ENCODE measurements at places on chromosomes 1 and 21. TPM values are rescaled to one million over a fixed set of nuclear protein-coding genes. Genes with fewer than 3 reads are reported as not detected.
A peak's percentile ranks its signal among the peaks of the same experiment; 100 is the strongest.

USP48 gene
- total RNA-seq: 62.9 TPM

CDC42SE1 gene
- 87.3 TPM for total RNA-seq

HDAC1 gene
- total RNA-seq: 166 TPM

OR2L2 gene
- total RNA-seq: 0.06 TPM

RNU1-2 gene
- total RNA-seq: 1,358 TPM

CFAP141 gene
- not detected for total RNA-seq

CNR2 gene
- 0.03 TPM for total RNA-seq

ELF3 gene
- 517 TPM for total RNA-seq

RXRG gene
- 1.0 TPM for total RNA-seq

S100A7 gene
- total RNA-seq: not detected

PIK3CD gene
- 17.6 TPM for total RNA-seq

C1orf141 gene
- total RNA-seq: not detected

SMPDL3B gene
- 7.0 TPM for total RNA-seq

MCOLN2 gene
- 1.8 TPM for total RNA-seq

OR2T2 gene
- total RNA-seq: not detected

TRIM46 gene
- 0.83 TPM for total RNA-seq

DNA sequence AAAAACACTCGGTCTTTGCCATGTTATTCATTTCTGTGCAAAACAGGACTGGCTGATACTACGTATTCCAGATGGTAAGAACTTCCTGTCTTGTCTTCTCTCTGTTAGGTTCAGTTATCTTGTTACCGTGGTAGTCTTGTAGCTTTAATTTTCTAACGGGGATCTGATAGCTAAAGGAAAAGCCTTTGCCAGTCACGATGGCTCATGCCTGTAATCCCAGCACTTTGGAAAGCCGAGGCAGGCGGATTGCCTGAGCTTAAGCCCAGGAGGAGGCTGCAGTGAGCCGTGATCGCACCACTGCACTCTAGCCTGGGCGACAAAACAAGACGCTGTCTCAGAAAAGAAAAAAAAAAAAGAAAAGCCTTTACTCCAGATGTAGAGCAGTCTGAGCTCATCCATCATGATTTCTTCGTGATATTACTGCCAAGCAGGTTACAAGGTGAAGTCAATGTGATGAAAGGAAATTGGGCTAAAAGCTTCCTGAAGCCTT lies 11.1 kb upstream of the MSTO1 start:
- no peak for DNase-seq

GRCh38 chr1:211677659-211678058 lies 2.2 kb upstream of the NEK2 start:
- DNase-seq: no peak

- no peak for DNase-seq
Observed at GRCh38 chr1:45617618-45618017, 6.2 kb downstream of the CCDC17 start.

DNA sequence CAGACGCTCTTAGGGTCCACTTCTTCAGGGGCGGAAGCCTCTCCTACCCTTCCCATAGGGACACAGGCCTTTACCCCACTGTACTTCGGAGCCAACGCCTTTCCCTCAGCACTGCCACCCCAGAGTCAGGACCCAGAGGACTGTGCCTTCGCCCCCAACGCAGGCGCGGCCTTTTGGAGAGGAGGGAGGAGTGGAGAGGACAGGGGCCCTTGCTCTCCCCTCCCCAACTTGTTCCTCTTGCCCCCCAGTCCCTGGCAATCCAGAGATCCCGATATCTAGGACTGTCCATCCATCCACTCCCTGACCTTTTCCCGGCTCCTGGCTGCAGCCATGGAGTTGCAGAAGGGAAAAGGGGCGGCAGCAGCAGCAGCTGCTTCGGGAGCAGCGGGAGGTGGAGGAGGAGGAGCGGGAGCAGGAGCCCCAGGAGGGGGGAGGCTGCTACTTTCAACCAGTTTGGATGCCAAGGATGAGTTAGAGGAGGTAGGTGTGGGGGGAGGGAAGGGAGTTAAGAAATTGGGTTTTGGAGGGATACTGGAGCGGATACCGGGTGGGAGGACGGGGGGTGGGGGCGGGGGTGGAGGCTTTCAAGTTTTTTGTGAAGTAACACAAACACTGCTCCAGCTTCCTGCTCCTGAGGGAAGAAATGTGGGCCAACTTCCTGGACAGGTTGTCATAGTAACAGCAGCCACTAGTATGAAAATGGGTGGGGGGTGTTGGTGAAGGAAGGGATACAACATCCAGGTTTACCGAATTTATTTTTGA lies 636 bp downstream of the INTS3 start:
- no peak for DNase-seq

- no peak for DNase-seq
Observed at GRCh38 chr21:45900034-45900868, 81.3 kb upstream of the COL6A1 start.

DNA sequence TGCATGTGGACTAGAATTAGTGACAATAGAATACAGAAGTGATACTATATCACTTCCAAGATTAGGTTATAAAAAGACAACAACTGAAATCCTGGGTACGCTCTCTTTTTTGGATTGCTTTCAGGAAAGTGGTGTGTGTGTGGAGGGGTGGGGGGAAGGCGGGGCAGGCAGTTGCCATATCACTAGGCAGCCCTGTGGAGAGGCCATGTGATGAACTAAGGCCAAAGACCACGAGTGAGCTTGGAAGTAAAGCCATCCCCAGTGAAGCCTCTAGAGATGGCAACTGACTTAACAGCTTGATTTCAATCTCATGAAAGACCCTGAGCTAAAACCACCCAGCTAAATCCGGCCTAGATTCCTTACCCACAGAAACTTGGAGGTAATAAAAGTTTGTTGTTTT lies 6.2 kb upstream of the ASPM start:
- no peak for DNase-seq

DNA sequence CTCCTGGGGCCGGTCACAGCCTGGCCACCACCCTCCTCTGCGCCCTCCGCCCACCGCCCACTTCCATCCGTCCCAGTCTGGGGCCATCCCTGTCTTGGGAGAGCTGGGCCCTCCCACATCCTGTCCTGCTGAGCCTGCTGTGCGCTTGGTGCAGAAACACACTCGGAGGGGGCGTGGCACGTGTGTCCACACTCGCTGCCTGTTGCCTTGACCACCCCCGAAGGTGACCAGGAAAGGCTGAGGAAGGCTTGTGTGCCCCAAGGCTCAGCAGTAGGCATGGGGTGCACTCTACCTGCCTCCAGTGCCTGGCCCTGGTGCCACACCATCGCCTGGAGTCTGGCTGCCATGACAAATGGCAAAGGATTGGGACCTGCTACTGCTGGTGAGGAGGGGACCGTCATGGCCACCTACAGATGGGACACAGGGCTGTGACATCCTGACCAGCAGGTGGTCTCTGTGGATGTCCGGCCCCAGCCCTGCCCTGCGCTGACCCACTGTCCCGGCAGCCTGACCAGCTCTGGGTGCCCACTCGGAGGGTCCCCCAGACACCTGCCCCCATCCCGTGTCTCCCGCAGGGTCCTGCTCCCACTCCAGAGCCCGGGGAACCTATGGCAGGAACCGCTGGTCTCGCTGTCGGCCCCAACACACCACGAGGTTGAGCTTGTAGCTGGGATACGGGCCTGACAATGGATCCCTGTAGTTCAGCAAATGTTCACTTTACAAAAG lies 23.2 kb upstream of the PTTG1IP start:
- no peak for DNase-seq

- DNase-seq: no peak
Observed at GRCh38 chr1:116585886-116586285, 15.1 kb upstream of the CD58 start.

DNA sequence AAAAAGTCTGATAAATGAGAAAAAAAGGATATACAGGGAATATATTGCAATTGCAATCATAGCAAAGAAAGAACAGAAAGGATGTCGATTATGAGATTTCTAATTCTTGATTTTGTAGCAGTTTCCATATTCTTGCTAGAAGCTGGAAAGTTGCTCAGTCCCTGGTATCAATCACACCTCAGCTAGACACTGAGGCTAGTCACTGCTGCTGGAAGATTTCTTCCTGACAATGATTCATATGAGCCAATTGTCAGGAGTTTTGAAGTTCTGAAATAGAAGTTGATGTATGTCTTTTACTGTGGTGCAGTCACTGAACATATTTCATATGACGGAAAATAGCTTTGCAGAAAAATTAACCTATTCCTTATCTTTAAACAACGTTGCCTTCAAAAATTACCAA lies 208.4 kb upstream of the C1orf105 start:
- DNase-seq: no peak

DNA sequence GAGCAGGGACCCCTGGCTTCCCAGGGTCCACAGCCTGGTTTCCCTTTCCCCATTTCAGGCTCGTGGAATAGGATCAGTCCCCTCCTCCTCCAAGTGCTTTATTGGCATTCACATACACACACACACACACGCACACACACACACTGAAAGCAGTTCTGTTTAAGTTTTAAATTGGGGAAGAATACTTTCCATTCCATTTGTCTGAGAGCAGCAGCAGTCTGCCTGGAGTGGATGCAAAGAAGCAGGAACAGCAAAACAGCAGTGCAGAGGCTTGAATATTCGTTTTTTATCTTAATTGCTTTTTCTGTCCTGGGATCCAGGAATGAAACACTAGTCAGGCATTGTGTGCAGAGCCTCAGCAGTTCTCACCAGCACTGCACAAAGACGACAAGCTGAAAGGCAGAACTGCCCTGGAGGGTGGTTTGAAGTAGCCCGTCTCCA lies 7.1 kb downstream of the CYB561D1 start:
- peak; percentile 48 for DNase-seq

DNA sequence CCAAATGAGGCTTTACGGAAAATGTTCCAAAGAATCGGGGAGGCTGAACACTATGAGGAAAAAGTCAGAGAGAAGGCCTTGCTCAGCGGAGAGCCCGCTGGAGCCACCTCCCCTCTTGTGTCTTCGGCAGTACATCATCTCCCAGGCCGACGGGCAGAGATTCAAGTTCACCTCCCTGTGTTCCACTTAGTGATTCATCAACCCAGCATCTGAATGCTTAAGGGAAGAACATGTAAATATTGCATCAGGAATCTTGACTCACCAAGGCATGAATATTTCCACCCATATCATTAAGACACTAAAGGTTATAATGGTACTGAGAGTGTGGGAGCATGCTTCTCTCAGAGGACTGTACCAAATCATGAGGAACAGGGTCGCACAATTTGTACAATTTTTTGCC lies 172.5 kb downstream of the ST6GALNAC5 start:
- DNase-seq: peak; percentile 45

DNA sequence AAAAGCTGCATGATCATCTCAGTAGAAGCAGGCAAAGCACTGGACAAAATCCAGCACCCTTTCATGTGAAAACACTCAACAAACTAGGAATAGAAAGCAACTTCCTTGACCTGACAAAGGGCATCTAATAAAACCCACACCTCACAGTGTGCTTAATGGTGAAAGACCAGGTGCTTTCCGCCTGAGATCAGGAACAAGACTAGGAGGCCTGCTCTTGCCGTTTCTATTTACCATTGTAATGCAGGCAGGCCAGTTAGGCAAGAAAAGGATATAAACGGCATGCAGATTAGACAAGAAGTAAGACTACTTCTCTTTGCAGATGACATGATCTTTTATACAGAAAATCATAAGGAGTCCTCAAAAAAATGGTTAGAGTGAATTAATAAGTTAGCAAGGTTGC lies 37.2 kb downstream of the SLC37A1 start:
- DNase-seq: no peak

DNA sequence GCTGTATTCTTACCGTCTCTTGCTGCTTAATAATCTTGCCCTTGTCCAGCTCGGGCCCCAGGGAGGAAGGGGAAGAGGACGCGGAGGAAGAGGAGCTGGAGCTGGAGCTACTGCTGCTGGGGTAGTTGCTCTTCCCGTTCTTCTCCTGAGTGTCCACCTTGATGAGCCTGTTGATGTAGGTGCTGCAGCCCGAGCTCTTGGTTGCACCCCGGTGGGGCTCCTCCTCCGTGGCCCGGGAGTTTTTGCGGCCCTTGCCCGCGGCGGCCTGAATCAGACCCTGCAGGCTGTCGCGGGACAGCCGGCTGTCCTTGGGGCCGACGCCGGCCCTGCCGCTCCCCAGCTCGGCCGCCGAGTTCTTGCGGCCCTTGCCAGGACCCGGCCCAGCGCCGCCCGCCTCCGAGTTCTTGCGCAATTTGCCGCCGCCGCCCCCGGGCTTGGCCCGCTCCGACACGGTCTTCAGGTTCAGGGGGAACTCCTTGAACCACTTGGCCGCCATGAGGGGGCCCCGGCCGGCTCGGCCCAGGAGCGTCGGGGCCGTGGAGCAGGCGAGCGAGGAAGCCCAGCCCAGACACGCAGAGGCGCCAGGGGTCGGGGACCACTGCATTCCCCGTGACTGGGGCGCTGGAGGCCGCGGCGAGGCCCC lies 475 bp upstream of the TDRD10 start:
- DNase-seq: peak; percentile 30

DNA sequence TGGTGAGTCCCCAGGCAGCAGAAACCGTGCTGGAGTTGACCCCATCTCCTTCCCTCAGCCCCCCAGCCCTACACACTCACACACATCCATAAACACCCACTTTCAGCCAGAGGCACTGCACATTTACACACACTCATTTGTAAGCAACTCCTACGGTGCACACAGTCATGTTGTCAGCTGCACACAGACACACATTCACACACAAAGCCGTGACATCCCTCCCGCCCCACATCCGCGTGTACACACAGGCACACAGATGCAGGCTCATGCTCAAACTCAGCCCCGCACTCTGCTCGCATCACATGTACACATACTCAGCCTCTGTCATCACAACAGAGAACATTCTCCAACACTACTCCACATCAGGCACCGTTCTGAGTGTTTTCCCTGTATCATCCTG lies 47.6 kb downstream of the LACTBL1 start:
- no peak for DNase-seq

- no peak for DNase-seq
Observed at GRCh38 chr1:230701434-230701833, 12.5 kb downstream of the AGT start.

GRCh38 chr1:16162163-16162822 lies 6.4 kb upstream of the EPHA2 start:
- DNase-seq: no peak

- no peak for DNase-seq
Observed at GRCh38 chr1:201139306-201139705, 12.3 kb upstream of the ASCL5 start.

DNA sequence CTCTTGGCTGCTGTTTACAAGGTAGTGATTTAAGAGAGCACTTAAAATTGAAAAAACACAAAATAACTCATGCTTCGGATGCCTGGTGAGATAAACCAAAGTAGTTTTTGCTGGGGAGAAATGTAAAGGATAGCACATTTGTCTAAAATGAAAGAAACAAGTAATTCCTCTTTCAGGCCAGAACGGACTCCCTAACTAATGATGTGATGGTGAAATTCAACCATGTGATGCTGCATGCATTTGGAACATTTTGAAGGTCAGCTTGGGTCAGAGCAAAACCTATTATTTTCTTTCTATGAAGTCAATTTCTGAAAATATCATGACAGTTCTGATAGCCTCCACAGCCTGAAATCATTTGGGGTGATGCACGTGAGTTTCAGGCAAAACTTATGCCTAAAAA lies 27.6 kb downstream of the NMNAT2 start:
- no peak for DNase-seq
